ENCODE measurements at places on chromosomes 5 and 9. TPM values are rescaled to one million over a fixed set of nuclear protein-coding genes. Genes with fewer than 3 reads are reported as not detected.
A peak's percentile ranks its signal among the peaks of the same experiment; 100 is the strongest.

- no peak for DNase-seq
- no peaks in the 10 kb centered on the region for H3K4me1 ChIP-seq
- no peak overlapping the region for H3K4me3 ChIP-seq
- peaks cover 8% of the 10 kb centered on the region for H3K27me3 ChIP-seq
Observed at GRCh38 chr5:39757131-39757530, 332.4 kb upstream of the DAB2 start.

DNA sequence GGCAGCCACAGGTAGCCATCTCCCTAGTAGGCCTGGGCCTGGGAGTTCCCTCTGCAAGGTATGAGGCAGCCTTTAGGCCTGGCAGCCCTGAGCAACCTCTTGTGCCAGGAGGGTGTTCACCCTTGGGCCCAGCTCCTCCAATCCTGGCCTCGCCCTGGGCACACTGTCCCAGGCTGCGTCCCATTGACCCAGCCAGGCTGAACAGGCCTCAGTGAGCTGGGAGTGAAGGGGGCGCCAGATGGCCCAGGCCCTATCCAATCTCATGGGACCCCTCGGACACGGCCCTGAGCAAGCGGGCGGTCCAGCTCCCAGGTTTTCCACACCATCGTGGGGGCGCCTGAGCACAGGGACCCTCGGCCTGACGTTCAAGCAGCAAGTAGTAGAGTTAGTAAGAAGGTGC is 14.5 kb downstream of the SH3GLB2 start:
- H3K27me3 ChIP-seq = no peaks in the 10 kb centered on the region
- H3K4me3 ChIP-seq = no peak overlapping the region
- DNase-seq = no peak

GRCh38 chr9:111253742-111254437 is 76.1 kb downstream of the OR2K2 start:
- no peaks in the 10 kb centered on the region for H3K27me3 ChIP-seq
- no peak overlapping the region for H3K4me3 ChIP-seq
- no peak for DNase-seq
- no peaks in the 10 kb centered on the region for H3K4me1 ChIP-seq

DNA sequence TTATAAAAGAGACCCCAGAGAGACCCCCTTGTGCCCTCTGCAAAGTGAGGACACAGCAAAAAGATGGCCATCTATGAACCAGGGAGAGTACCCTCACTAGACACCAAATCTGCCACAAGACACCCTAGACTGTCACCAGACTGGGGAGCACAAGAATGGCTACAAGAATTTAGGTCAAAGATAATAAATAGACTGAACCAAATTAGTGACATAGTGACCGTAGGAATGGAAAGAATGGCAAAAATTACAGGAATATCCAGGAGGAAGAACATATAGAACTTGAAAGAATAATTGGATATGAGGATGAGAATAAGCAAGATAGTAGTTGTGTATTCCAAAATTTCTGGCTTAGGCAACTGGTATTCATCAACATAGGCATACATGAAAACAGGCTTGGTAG is 235.0 kb downstream of the NNT start:
- no peaks in the 10 kb centered on the region for H3K36me3 ChIP-seq
- no peaks in the 10 kb centered on the region for H3K4me1 ChIP-seq
- no peaks in the 10 kb centered on the region for H3K27me3 ChIP-seq
- no peak overlapping the region for H3K27ac ChIP-seq
- no peak for DNase-seq

GRCh38 chr5:171874234-171874633 is 88.6 kb downstream of the SMIM23 start:
- peaks cover 42% of the 10 kb centered on the region for H3K36me3 ChIP-seq
- no peak for DNase-seq
- no peaks in the 10 kb centered on the region for H3K27me3 ChIP-seq
- H3K4me3 ChIP-seq = no peak overlapping the region

DNA sequence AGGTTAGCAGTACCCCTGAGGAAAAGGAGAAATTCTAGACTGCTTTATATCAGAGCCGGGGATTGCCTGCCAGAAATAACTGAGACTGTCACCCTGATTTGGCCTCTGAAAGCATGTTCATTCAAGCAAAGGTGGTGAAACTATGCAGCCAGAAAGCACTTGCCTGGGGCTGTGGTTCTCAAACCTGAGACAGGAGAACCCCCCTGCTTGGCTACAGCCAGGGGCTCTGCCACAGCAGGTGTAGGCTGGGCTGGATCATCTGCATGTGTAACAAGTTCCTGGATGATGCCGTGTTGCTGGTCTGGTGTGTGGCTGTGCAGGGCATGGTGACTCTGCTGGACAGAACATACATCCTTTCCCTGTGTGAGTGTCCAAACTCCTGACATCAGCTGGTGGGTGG is 157.8 kb downstream of the NXNL2 start:
- no peak overlapping the region for H3K4me3 ChIP-seq
- H3K27ac ChIP-seq = no peak overlapping the region
- no peaks in the 10 kb centered on the region for H3K4me1 ChIP-seq
- DNase-seq = no peak
- H3K27me3 ChIP-seq = peaks cover 11% of the 10 kb centered on the region
- H3K36me3 ChIP-seq = no peaks in the 10 kb centered on the region

- H3K36me3 ChIP-seq = no peaks in the 10 kb centered on the region
- H3K27me3 ChIP-seq = peaks cover 17% of the 10 kb centered on the region
- no peak overlapping the region for H3K4me3 ChIP-seq
- DNase-seq = no peak
Observed at GRCh38 chr5:149584121-149584520, 2.8 kb downstream of the ARHGEF37 start.

DNA sequence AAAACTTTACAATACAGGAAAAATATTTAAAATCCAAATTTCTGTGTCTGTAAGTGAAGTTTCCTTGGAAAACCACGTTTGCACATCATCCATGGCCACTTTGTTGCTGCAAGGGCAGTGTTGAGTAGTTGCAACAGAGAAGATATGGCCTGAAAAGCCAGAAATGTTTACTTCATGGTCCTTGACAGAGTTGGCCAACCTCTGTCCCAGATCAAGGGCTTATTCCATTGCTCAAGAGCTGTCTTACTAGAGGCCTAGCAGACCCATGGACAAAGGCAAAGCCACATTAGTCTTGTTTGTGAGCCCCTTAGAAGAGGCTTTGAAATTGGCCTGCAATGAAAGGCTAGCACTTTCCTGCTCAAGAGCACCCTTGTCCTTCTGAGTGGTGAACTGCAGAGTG is 119.4 kb downstream of the GAS1 start:
- H3K4me3 ChIP-seq = no peak overlapping the region
- no peaks in the 10 kb centered on the region for H3K4me1 ChIP-seq
- H3K27ac ChIP-seq = no peak overlapping the region
- peaks cover 5% of the 10 kb centered on the region for H3K27me3 ChIP-seq
- no peaks in the 10 kb centered on the region for H3K36me3 ChIP-seq

DNA sequence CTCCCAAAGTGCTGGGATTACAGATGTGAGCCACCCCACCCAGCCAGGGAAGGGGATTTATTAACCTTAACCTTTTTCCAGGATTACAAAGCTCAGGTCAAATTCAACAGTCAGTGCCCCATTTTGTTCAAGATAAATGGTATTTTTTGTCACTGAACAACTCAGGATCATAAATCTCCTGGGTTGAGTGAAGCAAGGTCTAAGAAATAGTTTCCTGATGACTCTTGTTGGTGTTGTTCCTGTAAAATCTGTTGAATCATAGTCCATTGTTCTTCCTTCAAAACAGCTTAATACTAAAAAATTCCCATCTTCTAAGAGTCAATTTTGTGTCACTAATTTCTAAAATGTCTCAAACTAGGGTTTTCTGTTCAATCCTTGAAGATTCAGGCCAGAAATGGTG is 33.9 kb upstream of the JMY start:
- H3K36me3 ChIP-seq = no peaks in the 10 kb centered on the region
- no peak overlapping the region for H3K4me3 ChIP-seq
- no peak overlapping the region for H3K27ac ChIP-seq
- no peaks in the 10 kb centered on the region for H3K27me3 ChIP-seq

DNA sequence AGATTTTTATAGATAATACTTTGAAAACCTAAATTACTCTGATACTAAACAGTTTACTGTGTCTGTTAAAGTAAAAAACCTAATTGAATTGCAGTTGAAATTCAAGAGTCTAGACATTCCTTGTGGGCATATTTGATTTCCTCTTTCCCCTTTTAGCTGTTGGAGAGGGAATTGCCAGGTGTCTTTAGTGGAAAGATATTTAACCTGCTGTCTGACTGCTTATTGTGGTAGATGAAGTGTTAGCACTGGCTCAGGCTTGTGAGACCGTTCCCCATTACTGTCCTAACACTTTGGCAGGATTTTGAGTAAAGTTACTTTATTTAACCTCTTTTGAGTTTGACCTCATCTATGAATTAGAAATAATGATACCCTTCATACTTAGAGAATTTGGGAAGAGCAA is 16.4 kb downstream of the MAP3K1 start:
- no peak overlapping the region for H3K4me3 ChIP-seq
- H3K27me3 ChIP-seq = no peaks in the 10 kb centered on the region
- no peaks in the 10 kb centered on the region for H3K36me3 ChIP-seq

- no peak overlapping the region for H3K4me3 ChIP-seq
- no peaks in the 10 kb centered on the region for H3K27me3 ChIP-seq
- no peak for DNase-seq
- no peaks in the 10 kb centered on the region for H3K4me1 ChIP-seq
- H3K36me3 ChIP-seq = no peaks in the 10 kb centered on the region
Observed at GRCh38 chr5:99808657-99809230, 726.4 kb upstream of the FAM174A start.

- H3K27me3 ChIP-seq = no peaks in the 10 kb centered on the region
- no peak overlapping the region for H3K27ac ChIP-seq
- H3K36me3 ChIP-seq = no peaks in the 10 kb centered on the region
- H3K4me1 ChIP-seq = no peaks in the 10 kb centered on the region
Observed at GRCh38 chr5:120527251-120527650, 63.2 kb downstream of the PRR16 start.

DNA sequence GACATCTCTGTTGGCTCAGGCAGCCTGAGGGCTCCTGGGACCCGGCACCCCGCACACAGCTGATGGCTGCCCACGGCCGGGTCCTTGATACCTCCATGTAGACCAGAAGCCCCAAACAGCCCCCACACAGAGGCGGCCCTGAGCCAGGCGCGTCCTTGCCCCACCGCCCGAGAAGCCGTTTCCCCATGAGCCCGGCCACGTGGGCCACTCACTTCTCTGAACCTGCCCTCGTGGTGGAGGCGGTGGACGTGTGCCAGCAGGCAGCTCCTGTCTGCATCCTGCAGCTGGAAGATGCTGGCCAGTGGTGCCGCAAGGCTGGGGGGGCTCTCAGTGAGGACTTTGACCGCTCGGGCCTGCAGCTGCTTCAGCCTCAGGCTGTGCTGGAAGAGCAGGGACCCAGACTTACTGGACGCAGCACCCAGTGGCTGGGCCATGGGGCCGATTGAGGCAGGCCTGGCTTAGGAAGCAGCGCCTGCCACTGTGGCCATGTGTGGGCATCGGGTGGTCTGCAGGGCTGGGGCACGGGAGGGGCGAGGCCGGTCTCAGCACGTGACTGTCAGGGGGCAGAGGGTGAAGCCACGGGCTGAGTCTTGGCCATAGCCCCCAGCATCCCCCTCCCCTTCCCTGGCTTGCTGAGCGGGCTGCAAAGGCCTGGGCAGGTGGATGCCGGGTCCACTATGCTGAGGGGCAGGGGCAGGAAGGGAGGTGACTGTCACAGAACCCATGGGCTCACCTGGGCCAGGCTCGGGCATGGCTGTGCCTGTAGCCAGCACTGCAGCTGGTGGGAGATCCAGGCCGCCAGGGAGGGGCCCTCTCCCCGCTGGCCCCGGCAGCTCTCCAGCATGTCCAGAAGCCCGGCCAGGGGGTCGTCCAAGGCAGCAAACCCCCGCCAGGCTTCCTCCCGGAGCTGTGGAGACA is 50.0 kb downstream of the EXD3 start:
- H3K27me3 ChIP-seq = no peaks in the 10 kb centered on the region
- H3K36me3 ChIP-seq = no peaks in the 10 kb centered on the region
- H3K27ac ChIP-seq = no peak overlapping the region

DNA sequence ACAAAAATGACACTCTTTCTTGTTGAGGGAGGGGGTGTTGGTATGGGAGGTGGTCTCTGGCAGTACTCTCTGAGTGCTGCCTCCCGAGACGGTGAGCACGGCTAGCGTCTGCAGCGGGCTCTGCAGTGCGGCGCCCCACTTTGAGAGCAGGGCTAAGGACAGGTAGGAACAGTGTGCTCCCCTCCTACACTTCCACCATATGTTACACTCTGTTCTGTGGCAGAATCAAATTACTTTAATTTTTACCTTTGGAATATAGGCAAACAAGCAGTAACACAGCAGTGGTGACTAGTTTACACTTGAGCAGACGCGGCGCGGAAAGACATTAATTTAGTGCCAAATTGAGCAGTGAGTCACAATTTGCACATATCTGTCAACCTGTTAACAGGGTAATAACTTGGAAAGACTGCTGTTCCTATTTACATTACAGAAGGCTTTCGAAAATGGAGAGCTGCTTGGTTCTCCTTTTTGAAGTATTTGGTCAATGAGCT is 136.3 kb downstream of the MED27 start:
- DNase-seq = no peak
- no peaks in the 10 kb centered on the region for H3K4me1 ChIP-seq
- no peak overlapping the region for H3K27ac ChIP-seq
- peaks cover 6% of the 10 kb centered on the region for H3K36me3 ChIP-seq
- no peaks in the 10 kb centered on the region for H3K27me3 ChIP-seq

DNA sequence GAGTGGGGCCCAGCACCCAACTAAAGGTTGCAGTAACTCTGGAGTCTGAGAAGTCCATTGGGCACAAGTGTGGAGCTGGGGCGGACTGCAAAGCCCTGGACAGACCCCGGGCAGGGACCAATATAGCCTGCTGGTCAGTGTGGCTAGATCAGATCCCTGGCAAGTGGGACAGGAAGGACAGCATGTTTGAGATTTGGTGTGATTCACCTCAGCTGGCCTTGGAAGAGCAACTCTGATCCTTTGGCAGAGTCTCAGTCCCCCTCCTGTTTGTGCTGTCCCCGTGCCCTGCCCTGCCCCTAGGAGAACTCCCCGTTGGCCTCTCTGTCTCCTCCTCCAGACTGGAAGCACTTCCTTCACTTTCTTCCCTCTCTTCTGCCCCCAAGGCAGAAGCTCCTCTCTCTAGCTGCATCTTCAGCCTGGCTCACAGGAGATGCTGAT is 255.3 kb downstream of the FSTL4 start:
- no peaks in the 10 kb centered on the region for H3K36me3 ChIP-seq
- H3K4me1 ChIP-seq = peaks cover 3% of the 10 kb centered on the region

GRCh38 chr9:96020792-96021550 is 145.5 kb downstream of the ERCC6L2 start:
- peaks cover 17% of the 10 kb centered on the region for H3K27me3 ChIP-seq
- H3K4me1 ChIP-seq = peaks cover 66% of the 10 kb centered on the region
- H3K36me3 ChIP-seq = peaks cover 14% of the 10 kb centered on the region
- H3K27ac ChIP-seq = peak overlapping the region; percentile 87

GRCh38 chr9:81989700-81990099 is 1.1 kb downstream of the SPATA31D1 start:
- H3K27me3 ChIP-seq = no peaks in the 10 kb centered on the region
- H3K36me3 ChIP-seq = no peaks in the 10 kb centered on the region
- H3K4me3 ChIP-seq = no peak overlapping the region
- H3K4me1 ChIP-seq = no peaks in the 10 kb centered on the region
- DNase-seq = no peak

- H3K36me3 ChIP-seq = no peaks in the 10 kb centered on the region
- no peak overlapping the region for H3K4me3 ChIP-seq
- no peak overlapping the region for H3K27ac ChIP-seq
- no peaks in the 10 kb centered on the region for H3K27me3 ChIP-seq
Observed at GRCh38 chr9:133600739-133601138, 8.4 kb downstream of the FAM163B start.

- H3K27me3 ChIP-seq = peaks cover 13% of the 10 kb centered on the region
- H3K27ac ChIP-seq = no peak overlapping the region
- H3K4me3 ChIP-seq = no peak overlapping the region
- H3K36me3 ChIP-seq = no peaks in the 10 kb centered on the region
Observed at GRCh38 chr5:31378838-31379237, 153.1 kb downstream of the DROSHA start.

The MEF2C gene
- total RNA-seq = 0.27 TPM

The GLIPR2 gene
- total RNA-seq = 12.2 TPM

The NR2F1 gene
- not detected for total RNA-seq

The PCDHA2 gene
- total RNA-seq = not detected

The RFX3 gene
- total RNA-seq = 12.3 TPM

The FOXE1 gene
- total RNA-seq = not detected

The FOXD4 gene
- not detected for total RNA-seq

The TSLP gene
- 0.65 TPM for total RNA-seq

Data from activated CD8-positive, alpha-beta T cell treated with anti-CD3 and anti-CD28 coated beads for 36 hours (primary cell).